Endothelial cell (in vitro differentiated cells): ENCODE measurements at places on chromosomes 6 and 20. TPM values are rescaled to one million over a fixed set of nuclear protein-coding genes. Genes with fewer than 3 reads are reported as not detected.

VGLL2 gene
- total RNA-seq, result 0.77 TPM

FAM83C gene
- total RNA-seq, result not detected

DNA sequence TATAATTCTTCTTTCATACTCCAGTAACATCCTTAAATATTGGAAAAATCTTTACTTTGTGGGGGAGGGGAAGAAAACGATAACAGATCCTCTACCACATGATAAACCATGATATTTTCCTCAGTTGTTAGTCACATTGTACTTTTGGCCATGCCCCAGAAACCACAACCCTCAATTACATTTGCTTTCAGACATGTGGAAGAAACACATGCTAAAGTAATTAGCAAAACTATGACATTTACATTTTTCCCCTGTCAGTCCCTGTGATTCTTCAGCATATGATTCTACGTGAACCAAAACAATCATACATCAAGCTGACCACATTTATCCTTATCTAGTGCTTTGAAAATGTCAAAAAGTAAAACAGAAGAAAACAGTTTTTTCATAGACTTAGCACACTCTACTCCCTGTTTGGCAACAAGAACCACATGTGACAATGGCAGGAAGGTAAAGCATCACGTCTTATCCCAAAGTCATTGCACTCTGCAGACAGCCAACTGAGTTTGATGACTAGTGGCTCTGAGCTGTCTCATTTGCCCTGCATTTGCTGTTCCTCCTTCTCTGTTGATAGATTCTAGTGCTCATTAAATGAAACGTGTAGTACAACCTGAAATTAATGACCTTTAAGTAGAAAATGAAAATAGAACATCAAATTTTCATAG lies 505.8 kb upstream of the MARCKS start:
- DNase-seq, result no peak

DNA sequence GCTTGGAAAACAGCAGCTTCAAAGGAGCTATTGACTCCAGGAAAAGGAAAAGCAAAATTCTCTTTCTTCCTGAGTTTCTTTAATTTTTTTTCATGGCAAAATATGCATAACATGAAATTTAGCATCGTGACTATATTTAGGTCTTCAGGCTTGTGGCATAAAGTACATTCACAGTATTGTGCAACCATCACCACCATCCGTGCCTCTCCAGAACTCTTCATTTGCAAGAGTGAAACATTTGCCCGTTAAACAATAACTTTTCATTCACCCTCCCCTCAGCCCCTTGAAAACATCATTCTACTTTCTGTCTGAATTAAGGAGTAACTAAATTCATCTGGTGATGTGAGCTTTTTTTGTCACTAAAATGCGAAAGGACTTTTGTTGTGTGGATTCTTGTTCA lies 251.7 kb downstream of the PHACTR1 start:
- no peak for DNase-seq

DNA sequence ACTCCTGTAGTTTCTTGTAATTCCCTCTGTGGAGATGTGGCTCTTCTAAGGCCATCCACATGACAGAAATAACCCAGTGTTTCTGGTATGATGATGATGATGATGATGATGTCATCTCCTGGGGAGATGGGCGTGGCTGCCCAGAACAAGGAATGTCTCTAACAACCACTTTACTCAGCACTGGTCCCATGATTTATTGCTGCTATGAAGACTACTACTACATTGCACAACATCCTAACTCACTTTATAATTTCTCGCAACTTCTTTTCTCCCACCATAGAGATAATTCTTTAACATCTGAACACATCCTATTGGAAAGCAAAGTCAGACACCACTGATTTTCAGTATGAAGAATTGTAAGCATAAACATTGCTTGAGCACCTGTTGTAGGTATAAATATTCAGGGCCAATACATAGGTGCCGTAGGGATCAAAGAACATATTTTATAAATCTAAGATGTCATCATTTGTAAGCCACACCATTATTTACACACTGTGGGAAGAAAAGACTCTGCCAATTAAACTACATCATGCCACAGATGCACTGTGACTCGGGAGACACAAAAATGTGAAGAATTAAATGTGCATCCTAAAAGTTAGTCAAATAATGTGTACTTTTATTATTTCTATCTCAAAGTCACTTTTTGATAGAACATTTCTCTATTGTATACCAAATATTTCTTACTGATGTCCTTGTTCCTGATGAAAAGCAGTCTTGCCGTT lies 6.4 kb downstream of the TPMT start:
- no peak for DNase-seq

- peak; percentile 13 for DNase-seq
Observed at GRCh38 chr6:10146715-10147451, 268.0 kb downstream of the TFAP2A start.

DNA sequence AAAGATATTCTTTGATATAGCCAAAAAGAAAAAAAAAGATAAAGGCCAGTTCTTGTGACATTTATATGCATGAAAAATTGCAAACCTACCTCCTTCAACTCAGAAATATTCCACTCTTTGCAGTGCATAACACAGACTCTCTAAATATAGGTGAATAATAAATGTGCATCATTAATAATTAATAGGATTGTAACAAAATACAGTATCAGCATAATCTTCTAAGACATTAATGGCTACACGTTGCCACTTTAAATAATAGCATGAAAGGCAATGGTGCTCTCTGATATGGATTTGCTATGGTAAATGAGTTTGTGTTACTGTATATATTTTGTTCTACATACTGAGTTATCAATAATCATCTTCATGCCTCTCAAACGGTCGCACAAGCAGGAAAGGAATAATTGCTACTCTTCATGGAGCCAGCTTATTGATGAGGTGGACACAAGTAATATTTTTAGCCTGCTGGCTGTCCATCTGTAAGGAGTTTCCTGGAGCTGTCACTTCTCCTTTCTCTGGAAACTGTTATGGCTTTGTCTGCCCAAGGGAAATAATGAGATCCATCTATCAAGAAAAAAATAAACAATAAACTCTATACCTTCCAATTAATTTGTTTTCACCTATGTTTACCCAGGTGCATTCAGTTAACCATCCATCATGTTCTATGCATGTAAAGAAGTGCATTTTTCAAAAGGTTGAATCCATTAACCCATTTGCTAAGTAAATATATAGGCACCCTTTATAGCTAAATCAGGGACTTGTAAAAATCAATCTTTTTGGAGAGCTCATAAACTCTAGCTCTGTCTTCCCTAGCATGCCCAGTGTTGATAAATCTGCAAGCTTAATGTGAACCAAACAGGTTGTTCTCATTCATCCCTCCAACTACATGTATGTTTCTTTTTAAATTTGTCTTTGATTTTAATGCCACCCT lies 253.0 kb downstream of the NKAIN2 start:
- no peak for DNase-seq

DNA sequence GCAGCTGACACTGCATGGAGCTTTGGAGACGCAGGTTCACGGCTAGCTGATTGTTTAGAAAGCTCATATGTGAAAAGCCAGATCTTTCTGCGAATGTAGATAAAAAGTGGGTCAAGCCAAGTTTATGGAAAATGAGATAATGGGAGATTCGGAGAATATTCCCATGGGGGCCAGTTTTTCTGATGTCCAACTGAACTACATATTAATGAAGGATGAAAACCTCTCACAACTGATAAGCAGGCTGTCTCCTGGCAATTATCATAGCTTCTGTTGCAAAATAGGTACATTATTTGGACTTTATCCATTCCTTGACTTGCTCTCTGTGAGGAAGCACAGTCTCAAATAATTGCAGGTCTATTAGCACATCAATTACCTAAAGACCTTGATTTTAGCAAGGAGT lies 21.1 kb downstream of the HDGFL1 start:
- no peak for DNase-seq
